SK-N-SH treated with all-trans-retinoic acid at 6 μM for 48 hours (cell line): ENCODE measurements at places on chromosomes 13 and 19.
A peak's percentile ranks its signal among the peaks of the same experiment; 100 is the strongest.

GRCh38 chr19:35217649-35217990, 10.9 kb downstream of the FAM187B start:
- no peak for ATAC-seq

- ATAC-seq = no peak
Observed at GRCh38 chr19:16283210-16284061, 41.2 kb upstream of the KLF2 start.

DNA sequence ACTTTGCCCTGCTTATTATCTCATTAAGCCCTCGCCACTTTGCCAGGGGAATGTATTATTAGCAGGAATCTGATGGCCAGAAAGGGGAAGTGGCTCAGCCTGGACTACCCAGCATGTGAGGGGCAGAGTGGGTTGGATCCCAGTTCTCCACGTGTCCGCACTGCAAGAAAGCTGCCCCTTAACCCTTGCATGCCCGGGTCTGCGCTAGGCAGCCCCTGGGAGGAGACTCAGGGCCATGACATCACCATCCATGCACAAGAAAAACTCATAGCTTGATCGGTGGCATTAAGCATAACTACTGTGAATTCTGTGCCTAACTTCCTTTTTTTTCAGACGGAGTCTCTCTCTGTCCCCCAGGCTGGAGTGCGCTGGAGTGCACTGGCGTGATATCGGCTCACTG, 8.9 kb downstream of the CACNG8 start:
- no peak for ATAC-seq

- ATAC-seq = no peak
Observed at GRCh38 chr19:13860679-13861391, 16.1 kb upstream of the NANOS3 start.

- ATAC-seq = no peak
Observed at GRCh38 chr19:6779206-6779605, 6.7 kb downstream of the VAV1 start.

DNA sequence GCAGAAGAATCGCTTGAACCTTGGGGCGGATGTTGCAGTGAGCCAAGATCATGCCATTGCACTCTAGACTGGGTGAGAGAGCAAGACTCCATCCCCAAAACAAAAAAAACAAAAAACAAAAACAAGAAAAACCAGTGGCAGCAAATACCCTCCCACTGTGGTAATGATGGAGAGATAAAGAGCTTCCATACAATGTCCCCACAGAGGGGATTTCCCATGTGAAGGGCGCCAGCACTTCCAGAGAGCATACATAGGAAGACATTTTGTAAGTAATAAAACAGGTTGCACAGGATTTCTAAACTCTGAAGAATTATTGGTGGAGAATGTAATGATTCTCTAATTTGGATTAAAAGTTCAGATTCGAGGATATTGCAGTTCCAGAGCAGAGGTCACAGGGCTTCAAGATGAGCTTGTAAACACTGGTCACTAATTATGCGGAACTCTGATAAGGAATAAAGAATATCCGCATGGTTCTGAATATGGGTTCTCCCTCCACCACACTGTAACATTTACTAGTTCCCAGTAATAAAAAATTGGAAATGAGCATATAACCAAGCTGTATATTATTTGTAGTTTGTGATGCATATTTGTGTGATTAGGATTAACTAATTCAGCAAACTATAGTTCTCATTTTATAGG, 290.1 kb upstream of the SLC10A2 start:
- ATAC-seq = no peak

DNA sequence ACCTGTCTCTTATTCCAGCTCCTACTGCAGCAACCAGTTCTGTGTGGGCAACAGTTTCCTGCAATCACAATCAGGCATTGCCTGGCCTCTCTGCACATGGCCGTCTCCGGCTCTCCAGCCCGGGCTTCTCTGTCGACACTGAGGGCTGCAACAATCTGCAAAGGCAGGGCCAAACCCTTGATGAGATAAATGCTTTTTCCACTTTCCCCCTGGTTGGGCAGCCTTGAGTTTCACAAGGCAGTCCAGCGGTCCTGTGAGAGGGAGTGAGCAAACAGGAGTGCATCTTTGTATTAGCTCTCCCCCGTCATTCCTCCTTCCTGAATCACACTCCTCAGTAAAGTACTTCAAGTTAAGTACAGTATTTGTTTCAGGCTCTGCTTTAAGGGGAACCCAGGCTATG, 40.7 kb upstream of the VWA8 start:
- peak; percentile 95 for ATAC-seq
